ENCODE measurements at places on chromosomes 6 and 20.

- no peak for DNase-seq
Measured at GRCh38 chr20:24604966-24605665, 135.7 kb downstream of the SYNDIG1 start.

- DNase-seq: no peak
Measured at GRCh38 chr6:169843991-169844390, 92.6 kb downstream of the ERMARD start.

DNA sequence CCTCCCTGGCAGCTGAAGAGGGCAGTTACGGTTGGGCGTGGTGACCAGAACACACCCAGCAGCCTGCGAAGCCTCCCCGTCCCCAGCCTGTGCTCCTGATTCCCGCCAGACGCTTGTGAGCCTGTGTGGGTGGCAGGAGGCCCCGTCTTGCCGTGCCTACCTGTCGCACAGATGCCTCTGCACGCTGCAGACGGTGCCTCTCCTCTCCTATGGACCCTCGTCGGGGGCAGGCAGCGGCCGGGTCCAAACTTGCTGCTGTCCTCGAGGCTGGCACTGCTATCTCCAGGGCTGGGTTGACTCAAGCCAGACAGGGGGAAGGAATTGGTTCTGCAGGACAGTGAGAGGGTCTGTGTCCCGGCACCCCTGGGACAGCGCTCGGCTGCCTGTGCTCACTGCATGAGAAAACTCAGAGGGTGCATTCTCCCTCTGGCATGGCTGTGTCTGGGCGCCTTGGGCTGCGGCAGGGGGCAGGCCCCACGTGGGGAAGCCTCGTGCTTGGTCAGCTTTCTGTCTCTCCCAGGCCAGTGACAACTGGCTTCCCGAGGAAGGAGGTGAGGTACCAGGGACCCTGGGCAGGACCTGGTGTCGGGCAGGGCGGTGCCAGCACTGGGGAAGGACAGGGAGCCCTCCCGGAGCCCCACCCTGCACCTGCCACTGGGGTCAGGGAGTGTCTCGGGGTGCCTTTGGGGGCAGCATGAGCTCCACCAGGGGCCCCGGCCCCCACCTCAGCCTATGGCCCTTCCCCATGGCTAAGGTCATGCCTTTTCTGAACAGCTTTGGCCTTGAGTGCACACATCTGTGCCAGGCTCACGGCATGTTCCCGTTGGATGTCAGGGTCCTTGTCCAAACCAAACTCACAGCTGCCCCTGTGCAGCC is 127.5 kb downstream of the TAF4 start:
- DNase-seq: no peak

DNA sequence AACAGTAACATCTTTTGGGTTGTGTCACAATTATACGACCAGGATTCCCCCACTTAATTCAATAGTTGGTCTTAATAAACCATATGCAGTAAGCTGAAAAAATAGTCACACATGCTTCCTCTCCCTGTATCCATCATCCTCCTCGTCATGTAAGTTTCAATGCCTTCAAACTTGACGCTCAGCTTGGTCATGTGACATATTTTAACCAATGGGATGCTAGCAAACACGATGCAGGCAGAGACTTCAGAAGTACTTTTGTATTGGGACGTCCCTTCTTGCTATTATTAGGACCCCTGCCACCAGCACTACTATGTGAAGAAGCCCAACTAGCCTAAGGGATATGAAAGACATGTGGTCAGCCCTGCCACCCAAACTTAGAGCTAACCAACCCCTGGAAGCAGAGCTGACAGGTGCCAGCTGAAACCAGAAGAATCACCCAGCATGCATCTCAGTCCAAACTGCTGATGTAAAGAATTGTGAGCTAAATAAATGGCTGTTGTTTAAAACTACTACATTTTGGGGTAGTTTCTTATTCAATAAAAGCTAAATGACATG is 49.3 kb downstream of the CGA start:
- no peak for DNase-seq

DNA sequence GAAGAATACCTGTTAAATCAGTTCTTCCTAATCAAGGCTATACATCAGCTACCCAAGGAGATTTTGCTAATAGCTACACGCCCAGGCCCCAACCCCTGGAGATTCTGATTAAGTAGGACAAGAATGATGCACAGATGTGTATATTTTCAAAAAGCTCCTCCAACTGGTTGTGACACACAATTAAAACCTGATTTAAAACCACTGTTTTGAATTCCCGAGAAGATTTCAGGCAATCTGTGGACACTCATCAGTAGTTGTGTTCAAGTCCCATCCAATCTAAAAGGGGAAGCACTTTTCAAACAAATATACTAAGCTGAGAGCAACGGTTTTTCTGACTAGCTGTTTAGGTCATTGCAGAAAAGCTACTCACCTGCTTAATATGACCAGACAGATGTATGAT is 118.9 kb upstream of the NHSL1 start:
- DNase-seq: no peak

DNA sequence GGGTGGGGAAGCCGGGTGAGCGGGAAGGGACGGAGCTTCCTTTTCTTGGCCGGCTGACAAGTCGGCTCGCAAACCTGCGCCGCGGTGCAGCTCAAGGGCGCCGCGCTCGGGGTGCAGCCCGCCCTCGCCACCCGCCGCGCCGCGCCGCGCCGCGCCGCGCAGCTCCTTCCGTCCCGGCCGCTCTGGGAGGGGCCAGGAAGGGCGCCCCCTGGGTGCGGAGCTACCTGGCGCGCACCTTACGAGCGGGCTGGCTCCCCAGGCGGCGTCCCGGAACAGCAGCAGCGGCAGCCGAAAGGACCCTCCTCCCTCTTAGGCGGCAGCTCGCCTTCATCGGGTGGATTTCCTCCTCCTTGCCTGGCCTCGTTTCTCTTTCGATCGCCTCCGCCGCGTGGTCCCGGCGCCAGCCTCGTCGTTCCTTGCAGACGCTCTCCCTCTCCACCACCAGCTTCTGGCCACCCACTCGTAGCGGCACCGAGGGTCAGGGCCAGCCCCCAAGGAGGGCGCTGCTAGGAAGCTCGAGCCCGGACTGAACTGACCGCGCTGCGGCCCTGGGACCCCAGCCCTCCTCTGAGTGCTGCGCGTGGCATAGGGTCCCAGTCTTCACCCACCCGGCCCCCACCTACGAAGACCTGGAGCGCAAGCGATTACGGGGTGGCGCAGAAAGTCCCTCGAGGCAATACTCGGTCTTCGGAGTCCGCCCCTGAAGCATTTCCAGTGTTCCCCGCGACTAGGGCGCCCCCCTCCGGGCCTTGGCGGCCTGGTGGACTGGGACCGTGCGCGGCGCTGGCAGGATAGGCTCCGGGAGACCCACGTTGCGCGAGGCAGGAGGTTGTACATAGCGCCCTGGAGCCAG is at the start of gene MAP3K5:
MAP3K5 (minus strand) TSS at position 68 of the 853 bp plus-strand sequence. CDS start 320 bp downstream, outside the sequence.
- peak; percentile 96 for DNase-seq

- DNase-seq: no peak
Measured at GRCh38 chr6:33469661-33470060, 15.3 kb downstream of the ZBTB9 start.
